ENCODE measurements at places on chromosomes 2 and 18.
A peak's percentile ranks its signal among the peaks of the same experiment; 100 is the strongest.

- DNase-seq, result peak; percentile 12
Observed at GRCh38 chr18:54127759-54128378, 96.6 kb downstream of the MBD2 start.

DNA sequence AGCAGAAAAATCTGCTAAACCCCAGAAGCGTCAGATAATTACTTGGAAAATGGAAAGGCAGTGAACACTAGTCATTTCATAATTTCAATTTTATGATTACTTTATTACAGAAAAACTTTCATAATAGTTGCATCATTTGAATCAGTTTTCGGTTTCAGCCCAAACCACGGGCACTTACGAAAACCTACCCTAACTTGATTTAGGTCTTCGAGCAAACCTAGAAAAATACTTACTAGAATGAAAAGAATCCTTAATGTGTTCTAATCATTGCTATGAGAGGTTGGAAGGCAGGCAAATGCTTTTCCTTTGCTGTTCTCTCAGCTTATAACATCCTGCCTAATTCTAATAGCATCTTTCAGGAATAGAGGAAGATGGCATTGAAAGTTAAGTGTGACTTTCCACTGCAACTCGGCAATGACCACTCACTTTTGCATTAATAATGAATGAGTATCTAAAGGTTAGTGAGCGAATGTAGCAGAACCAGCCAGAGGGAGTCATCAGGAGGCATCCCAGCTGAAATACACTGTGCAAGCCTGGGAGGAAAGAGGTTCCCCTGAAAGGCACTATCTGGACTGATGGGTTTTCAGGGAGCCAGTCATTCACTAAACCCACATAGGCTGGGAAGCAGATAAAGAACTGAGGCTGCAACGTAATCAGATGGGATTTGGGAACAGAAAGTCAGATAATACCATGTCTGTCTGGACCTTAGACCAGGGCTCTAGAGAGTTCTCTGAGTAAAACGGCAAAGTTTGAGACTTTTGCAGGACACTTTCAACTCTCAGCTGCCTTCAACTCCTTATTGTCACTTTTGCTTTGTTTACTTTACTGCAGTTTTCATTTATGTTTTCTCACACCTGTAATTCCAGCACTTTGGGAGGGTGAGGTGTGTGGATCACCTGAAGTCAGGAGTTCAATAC, 520.8 kb downstream of the RNF144A start:
- DNase-seq, result no peak

DNA sequence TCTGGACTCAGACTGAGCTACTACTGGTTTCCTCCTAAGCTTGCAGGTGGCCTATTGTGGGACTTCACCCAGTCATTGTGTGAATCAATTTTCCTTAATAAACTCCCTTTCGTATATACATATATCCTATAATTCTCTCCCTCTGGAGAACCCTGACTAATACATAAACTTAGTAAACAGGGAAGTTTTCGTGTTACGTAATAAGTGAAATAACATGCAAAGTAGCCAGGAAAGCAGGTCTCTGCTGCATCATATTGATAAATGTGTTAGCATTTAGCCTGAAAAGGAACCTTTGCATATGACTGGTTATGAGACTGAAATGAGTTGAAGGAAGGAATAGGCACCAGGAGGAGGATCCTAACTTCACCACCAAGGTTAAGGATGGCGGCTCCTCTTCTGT, 527.2 kb upstream of the FAM98A start:
- no peak for DNase-seq

GRCh38 chr2:218033208-218033589, 30.4 kb upstream of the TNS1 start:
- DNase-seq, result no peak

DNA sequence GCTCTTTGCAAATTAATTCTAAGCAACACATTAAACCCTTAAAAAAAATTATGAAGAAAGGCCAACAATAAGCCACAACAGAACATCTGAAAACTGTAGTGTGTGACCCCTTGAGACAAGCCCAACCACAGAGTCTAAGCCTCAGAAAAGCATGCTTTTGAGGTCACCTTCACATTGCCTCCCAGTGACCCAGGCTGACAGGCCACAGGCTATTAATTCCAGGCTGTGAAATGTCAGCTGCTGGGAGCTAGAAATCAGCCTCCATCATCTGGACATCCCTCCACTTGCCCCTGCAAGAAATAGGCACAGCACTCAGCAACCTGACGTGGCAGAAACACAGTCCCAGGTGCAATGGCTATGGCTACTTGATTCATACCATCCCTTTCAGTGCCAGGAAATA, 179.4 kb upstream of the ZFP36L2 start:
- no peak for DNase-seq

DNA sequence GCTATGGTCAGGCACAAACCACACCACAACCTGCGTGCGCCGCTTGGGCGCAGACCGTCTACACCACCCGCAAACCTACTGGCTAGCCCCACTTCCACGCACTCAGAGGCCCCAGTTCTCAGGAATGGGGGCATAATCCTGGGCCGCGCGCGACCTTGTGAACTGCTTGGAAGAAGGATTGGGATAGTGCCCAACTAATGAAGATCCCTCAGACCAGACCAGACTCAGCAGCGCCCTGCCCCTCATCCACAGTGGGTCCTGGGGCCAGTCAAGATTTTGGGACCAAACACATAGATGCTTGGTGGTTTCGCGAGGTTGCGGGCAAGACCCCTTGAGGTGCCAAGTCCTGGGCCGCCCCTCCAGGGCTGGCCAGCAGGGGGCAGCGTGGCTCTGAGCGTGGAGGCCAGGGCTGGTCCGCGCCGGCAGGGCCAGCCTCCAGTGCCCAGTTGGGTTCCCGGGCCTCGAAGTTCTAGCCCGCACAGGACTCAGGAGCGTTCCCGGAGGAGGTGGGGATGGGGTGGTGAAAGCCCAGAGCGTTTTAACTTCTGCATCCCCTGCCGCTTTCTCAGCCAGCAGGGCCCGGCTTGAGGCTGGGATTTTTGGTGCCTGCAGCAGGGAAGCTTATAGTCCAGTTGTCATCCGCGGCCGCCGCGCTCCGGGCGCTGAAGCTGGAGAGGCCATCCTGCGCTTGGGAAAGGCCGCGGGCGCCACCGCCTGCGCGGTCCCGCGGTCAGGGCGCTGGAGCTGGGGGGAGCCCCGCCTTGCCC, 8.3 kb downstream of the OSR1 start:
- no peak for DNase-seq

- DNase-seq, result no peak
Observed at GRCh38 chr2:234881413-234882241, 70.2 kb upstream of the SH3BP4 start.

- no peak for DNase-seq
Observed at GRCh38 chr18:45173799-45174519, 441.3 kb upstream of the SLC14A2 start.

GRCh38 chr2:85761946-85762345, 8.2 kb downstream of the ATOH8 start:
- no peak for DNase-seq

DNA sequence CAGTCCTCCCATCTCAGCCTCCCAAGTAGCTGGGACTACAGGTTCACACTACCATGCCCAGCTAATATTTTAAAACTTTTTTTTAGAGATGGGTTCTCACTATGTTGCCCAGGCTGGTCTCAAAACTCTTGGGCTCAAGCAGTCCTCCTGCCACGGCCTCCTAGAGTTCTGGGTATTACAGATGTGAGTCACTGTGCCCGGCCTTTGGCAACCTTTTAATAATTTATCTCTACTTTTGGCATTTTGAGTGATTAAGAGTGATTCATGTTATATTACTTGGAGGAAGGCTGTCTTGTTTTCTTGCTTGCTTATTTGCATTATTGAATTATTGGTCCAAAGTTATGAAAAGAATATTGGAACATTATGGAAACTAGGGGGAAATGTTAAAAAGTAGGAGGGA, 24.3 kb downstream of the NCOA1 start:
- DNase-seq, result no peak

DNA sequence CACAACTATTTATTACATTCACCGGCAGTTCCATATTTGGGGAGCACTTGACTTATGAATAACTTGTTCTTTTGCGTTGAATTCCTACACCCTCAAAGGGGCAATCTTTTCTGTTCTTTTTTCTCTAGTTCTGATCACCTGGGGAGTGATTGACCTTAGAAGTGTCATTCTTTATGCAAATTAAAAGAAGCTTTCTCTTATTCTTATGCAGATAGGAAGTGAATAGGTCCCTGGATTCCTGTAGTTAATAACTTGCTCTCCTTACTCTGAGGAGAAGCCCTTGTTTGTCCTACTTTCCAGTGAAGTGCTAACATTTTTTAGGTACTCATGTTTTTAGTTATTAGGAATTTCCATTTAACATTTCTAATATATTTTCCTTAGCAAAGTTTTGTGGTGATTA, 569.8 kb upstream of the LRRTM1 start:
- no peak for DNase-seq

- no peak for DNase-seq
Observed at GRCh38 chr18:2984703-2985261, 28.2 kb downstream of the LPIN2 start.

- DNase-seq, result no peak
Observed at GRCh38 chr2:1606421-1607235, 137.7 kb downstream of the PXDN start.

- no peak for DNase-seq
Observed at GRCh38 chr18:8800445-8800844, 95.1 kb downstream of the MTCL1 start.

- DNase-seq, result no peak
Observed at GRCh38 chr18:33781429-33781828, 203.4 kb downstream of the ASXL3 start.

DNA sequence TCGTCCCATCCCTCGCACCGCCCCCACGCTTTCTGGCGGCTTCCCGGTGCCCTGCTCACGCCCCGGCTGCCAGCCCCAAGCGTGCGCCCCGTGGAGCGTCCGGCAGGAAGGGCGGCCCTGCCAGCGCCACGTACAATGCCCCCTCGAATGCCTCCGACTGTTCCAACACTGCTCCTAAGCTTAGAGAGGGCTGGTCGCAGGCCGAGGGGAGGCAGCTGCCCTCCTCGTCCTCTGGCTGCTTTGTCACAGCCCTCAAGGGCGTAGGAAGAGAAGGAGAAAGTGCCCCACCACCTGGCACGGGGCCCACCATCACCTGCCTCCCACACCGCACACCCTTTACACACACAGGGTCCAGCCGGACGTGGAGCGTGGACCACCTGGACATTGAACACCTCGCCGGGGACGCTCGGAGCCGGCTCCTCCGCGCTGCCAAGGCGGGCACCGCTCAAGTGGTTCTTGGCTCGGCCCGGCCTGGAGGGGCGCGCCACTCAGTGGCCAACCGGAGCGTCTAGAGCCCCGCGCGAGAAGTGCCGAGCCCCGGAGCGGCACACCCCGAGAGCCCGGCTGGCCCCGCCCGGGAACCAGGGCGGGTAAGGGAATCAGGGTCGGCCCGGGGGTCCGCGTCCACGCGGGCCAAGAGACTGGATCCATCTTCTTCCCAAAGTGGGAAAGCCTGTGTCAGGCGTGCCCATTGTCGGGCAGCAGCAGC, 830 bp downstream of the DNER start:
- DNase-seq, result no peak

GRCh38 chr18:55289048-55289447, 298.9 kb downstream of the TCF4 start:
- DNase-seq, result no peak

GRCh38 chr2:227367427-227367795, 11.7 kb downstream of the TM4SF20 start:
- no peak for DNase-seq

- no peak for DNase-seq
Observed at GRCh38 chr2:52405980-52406379, 1361.6 kb upstream of the CHAC2 start.

- DNase-seq, result no peak
Observed at GRCh38 chr2:200102971-200103370, 147.6 kb downstream of the MAIP1 start.

DNA sequence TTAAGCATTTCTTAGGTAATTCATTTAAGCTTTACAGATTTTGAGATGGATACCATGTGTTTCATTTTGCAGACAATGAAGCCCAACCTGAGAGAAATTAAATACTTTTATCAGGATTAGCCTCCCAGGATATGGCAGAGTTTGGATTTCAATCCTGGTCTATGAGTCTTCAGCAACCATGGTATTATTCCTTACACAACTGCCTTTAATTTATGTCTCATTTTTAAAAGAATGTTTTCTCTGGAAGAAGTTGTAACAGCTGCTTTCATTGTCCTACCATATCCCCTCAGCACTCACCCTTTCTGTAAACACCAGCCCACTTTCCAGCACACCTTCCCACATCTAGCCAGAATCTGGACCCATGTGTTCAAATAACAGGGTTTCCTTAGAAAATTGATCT, 863.7 kb upstream of the VRK2 start:
- DNase-seq, result no peak

- no peak for DNase-seq
Observed at GRCh38 chr2:106280722-106281446, 86.8 kb upstream of the UXS1 start.

DNA sequence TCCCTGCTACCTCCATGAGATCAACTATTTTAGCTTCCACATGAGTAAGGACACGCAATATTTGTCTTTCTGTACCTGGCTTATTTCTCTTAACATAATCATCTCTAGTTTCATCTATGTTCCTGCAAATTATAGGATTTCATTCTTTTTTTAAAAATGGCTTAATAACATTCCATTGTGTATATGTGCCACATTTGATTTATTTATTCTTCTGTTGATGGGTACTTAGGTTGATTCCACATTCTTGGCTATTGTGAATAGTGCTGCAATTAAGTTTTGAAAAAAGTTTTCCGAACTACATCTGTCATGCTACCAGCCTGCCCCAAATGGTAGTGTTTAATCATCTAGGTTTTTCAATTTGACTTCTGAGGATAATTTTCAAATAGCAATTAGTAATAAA, 36.3 kb downstream of the SPAG16 start:
- no peak for DNase-seq

- DNase-seq, result no peak
Observed at GRCh38 chr2:74865770-74866674, 32.1 kb downstream of the HK2 start.

DNA sequence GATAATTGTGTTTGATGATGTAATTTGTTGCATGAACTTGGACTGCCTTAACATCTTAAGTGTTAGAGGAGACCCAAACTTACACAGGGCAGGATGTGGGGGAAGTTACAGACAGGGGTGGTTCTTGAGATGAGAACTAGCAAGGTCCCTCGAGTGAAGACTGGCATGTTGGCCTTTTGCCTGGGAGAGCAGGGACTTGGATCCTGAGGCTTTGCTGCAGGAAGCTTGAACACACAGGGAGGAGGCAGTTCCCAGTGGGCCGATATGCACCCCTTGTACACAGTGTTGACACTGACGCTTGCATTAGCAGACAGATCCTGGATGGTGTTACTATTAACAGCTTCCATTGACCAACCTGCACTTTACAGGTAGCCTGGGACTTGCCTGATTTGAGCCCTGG, 47.5 kb downstream of the CHRNA1 start:
- no peak for DNase-seq

All from NCI-H524 treated with DMSO at 0.1 percent for 48 hours (cell line).